Right cardiac atrium (tissue), 5 donors: ENCODE measurements at places on chromosomes 6 and 20.

GRCh38 chr6:25302151-25302550, 23.0 kb downstream of the CARMIL1 start:
- no peak for DNase-seq

DNA sequence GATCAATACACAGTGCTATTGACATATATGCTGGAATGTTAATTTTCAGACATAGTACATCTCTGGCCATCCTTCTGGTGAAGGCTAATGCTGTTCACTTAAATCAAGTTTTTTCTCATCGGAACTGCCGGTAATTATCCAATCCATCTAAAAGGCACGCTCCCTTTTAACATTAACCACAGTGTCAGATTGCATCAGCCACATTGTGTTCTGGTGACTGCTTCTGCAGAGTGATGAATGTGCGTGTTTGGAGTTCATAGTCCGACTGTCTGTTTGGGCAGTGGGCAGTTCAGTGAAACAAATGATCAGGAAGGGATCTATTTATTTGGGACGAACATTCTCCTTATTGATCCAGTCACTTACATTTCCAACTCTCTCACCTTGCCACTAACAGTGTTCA, 49.5 kb downstream of the SOBP start:
- DNase-seq, result no peak

- DNase-seq, result no peak
Measured at GRCh38 chr20:40111282-40111681, 577.8 kb downstream of the MAFB start.

- DNase-seq, result no peak
Measured at GRCh38 chr20:13996265-13996664, 949 bp downstream of the MACROD2 start.

GRCh38 chr20:22339091-22339881, 245.1 kb downstream of the FOXA2 start:
- DNase-seq, result no peak

DNA sequence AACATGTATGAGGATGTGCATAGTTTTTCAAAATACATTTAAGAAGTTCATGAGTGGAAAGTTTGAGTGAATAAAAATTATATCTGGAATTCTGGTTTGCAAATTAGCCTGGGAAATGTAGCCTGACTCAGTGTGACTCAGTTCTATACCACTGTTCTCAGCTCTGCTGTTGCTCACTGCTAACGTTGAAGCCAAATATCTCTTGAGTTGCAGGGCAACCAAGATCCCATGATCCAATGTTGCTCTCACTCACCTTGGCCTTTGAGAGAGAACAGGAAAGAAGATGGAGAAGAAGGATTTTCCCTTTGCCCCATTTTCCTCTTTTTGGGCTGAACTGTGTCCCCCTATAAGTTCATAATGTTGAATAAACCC, 28.9 kb downstream of the PSMB9 start:
- no peak for DNase-seq

GRCh38 chr20:39047417-39047985, 85.4 kb downstream of the DHX35 start:
- no peak for DNase-seq

- peak; percentile 93 for DNase-seq
Measured at GRCh38 chr20:50398821-50399554, 111.2 kb upstream of the PTPN1 start.
